NCI-H446 (cell line): ENCODE measurements at places on chromosomes 1 and 21.
A peak's percentile ranks its signal among the peaks of the same experiment; 100 is the strongest.

- DNase-seq, result no peak
These were observed 4.2 kb upstream of the INTS3 start for GRCh38 chr1:153723687-153724086.

DNA sequence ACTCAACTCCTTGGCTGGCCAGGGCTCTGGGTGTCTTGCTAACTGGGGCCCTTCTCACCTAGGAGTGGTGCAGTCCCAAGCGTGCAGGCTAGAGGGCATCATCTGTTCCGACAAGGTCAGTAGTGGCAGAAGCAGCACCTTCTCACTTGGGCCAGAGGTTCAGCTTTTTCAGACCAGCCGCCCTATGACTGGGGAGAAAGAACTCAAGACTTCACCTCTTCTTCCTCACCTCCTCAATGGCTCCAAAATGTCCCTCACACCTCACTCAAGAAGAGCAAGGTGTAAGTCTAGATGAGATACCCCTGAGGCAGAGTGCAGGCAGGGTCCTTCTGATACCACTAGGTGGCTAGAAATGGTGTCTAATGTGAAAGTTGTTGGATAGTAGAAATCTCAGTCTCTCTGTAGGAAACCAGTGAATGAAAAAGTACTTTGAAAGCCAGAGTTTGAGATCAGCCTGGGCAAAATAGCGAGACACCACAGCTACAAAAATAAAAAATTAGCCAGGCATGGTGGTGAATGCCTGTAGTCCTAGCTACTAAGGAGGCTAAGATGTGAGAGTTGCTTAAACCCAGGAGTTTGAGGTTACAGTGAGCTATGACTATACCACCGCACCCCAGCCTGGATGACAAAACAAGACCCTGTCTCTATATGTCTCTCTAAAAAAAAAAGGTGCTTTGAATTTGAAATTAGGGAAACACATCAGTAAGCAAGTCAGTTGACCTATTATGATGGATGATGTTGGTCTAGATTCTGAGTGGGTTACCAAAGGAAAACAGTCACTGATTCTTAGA is 8.6 kb upstream of the IL20 start:
- DNase-seq, result no peak

DNA sequence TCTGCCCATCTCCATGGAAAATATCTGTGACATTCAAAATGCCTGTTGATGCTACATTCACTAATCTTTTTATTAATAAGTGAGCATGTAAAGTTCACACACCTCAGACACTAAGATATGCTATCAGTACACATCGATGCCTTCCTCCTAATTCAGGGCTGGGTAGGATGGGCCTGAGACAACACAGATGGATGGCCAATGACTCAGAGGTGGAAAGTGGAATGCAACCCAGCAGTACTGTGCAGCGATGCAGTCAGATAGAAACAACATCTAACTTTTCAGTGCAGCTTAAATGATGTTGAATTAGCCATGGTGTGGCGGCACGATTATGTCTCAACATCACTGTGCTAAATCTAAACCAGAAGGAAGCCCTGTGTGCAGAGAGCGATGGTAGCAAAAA is 161.6 kb upstream of the KCNJ15 start:
- peak; percentile 38 for DNase-seq

DNA sequence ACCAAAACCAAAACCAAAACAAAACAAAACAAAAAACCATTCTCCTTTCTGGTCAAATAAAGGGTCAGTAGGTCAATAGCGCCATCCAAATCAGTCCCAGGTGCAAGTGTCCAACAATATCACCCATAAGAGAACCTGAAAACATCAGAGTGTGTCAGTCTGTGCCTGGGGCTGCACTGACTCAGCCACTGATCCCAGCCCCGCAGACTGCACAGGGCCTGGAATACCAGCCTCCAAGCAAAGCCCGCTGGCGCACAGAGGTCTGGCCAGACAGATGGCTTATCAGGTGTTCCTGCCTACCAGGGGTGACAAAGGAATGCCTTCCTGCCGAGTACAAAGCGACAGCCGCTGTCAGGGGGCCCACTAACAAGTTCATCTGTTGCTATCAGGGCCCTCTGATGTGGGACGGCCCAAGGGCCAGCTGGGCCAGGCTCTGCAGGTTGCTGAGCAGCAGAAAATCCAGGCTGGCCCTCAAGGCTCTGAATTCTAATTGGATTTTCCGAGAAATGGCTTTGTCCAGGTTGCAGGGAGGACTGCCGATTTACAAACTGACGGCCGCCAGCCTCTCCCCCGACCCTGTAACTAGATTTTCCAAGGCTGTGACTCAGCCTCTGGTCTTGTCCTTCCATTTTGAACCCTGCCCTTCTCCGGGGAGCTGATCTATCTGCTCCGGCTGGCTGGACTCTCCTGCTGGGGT is 13.7 kb upstream of the TMEM51 start:
- DNase-seq, result no peak

- no peak for DNase-seq
These were observed 972 bp downstream of the CFAP410 start for GRCh38 chr21:44337941-44338895.

DNA sequence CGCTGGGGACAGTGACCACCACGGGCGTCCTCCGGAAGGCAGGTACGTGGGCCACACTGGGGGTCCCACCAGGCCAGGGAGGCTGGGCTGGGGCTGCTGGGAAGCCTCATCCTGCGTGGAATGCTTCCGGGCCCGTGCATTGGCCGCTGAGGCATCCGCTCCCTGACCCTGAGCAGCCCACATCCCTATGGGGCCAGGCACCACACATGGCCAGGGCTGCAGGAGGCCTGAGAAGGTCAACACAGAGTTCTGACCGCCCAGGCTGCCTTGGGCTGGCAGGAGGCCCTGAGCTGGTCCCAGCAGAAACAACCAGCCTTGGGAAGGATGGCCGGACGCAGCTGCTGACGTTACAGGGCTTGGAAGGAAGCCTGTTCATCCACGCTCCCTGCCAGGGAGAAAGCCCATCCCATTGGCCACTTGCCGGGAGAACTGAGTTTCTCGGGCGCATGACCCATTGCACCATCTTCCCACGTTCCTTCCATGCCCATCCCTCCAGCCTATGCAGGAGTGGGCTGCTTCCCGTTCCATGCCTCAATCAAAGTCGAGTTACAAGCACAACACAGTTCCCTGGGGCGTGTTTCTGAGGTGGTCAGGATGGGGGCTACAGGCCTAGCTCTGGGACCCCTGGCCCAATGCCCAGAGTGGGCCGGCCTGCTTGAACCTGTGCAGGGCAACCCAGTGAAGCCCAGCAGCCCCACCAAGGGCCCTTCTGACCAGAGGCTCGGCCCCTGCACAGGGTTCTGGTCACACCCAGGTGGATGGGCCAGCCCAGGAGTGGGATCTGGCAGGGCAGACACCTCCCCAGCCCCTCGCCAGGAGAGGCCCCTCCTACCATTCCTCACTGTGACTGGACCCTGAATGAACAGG is 31.7 kb downstream of the TRIM11 start:
- peak; percentile 18 for DNase-seq

DNA sequence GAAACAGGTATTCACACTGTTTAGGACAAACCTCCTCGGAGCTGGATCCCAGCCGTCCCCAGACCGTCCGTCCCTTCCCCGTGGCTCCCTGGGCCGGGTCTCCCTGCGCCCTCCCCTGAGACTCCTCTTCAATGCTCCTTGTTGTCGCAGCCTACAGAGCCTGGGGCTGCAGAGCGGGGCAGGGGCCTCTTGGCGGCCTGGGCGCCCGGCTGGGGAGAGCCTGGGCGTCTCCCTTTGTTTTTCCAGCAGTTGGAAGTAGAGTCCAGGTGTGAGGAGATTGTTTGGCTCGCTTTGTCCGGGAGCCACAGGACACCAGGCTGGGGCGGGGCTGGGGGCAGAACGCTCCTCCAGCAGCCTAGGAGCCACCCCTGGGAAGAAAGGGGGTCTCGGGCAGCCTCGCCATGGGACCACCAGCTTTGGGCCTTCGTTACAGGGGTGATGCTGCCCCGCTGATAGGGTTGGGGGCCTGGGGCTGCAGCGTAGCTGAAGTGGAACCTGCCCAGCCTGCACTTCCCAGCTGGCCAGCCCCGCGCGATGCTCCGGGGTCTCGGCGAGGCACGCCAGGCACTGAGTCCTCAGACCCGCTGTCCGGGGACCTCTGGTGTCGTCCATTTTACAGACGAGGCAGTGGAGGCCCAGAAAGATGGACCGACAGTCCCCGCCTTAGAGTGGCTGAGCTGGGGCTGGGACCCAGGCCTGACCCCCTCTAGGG is 66.9 kb downstream of the PRDM16 start:
- no peak for DNase-seq

DNA sequence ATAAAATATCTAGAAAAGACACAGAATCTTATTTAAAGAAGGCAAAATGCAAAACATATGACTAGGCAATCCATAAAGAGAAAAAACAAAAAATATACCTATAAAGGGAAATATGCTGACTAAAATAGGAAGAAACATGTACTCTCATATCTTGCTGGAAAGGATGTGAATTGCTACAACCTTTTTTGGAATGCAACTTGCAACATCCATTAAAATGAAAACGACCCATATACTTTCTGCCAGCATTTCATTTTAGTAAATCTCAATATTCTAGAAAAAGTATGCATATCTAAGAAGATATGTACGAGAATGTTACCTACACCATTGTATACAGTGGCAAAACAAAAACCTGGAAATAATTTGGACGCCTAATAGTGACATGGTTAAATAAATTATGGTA is 56.6 kb downstream of the EDEM3 start:
- no peak for DNase-seq
